ENCODE measurements at places on chromosomes 2 and 18.

DNA sequence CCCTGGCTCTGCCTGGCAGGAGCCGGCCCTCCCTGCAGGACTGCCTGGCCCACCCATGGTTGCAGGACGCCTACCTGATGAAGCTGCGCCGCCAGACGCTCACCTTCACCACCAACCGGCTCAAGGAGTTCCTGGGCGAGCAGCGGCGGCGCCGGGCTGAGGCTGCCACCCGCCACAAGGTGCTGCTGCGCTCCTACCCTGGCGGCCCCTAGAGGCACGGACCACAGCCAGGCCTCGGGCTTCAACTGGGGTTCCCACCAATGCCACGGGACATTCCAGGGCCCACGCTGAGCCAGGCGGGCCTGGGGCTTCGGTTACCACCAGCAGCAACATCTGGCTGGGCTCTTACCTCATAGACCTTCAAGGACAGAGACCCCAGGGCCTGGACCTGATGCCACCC is 6.1 kb upstream of the GMPPA start:
- no peak for DNase-seq

DNA sequence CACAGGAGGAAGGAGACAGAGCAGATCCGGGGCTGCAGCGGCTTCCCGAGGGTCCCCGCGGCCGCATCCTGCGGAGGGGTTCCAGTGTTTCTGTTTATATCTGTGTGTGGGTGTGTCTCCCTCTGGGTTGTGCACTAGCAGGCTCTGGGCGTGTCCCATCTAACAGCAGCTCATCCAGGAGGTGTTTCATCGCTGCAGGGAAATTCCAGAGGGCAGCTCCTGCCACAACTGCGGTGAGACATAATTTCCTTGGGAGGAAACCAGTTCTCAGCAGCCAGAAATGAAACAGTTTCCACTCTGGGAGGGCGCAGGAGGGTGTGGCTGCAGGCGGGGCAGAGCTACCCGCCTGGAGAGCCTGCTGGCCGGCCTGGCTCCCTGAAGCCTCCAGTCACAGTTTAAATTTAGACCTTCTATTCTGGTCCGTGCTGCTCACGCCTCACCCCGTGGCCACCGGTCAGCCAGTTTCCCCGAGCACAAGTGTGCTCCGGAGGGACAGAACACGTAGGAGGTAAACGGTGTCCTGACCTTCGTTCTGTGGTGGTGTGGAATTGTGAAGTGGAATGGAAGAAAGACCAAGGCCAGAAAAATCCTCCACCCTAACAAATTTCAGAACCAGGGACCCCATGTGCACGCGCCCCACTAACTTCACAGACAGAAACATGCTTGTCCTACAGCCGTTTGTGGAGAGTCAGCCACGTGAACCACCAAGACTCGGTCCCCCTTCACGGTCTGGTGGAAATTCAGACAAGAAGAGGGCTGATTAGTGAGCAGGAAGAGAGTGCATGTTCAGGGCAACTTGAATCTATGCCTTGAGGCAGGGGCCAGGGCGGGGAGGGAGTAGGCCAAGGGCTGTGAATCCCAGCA is 50.2 kb downstream of the TEX44 start:
- DNase-seq: no peak

DNA sequence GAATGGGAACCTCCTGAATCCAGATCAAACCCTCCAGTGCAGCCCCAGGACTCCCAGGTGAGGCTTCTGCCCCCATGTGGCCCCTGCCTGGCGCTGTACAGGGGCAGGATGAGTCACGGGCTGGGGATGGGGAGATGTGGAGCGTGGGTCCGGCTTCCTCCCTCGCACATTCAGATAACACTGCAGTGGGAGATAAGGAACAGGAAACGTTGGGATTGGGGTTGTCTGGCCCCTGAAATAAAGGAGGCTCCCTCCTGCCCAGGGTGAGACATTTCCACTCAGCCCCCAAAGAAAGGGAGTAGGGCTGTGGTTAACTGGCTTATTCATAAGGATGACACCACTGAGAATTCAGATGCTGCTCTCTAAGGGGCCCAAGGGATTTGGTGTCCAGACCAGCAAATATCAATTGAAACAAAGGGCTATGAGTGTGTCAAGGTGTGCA is 30.7 kb downstream of the IGFBP5 start:
- no peak for DNase-seq

- DNase-seq: no peak
Observed at GRCh38 chr18:22210311-22210754, 40.9 kb downstream of the GATA6 start.

DNA sequence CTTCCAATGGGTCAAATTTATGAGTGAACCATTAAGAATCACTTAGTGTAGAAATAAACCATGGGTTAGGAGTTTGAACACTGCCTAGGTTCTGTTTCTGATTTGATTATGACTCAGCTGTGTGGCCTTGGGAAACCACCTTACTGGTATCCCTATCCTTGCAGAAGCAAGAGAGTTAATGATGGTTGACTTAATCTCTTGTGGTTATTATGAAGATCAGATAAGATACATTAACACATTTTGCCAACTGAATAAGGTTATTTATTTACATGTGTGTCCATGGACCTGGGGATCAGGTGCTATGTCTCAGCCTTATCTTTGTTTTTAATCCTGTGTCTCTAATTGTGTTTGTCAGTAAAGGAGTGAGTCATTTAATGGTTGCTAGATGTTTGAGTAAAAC is 5.4 kb upstream of the KCNJ13 start:
- DNase-seq: no peak

- DNase-seq: no peak
Observed at GRCh38 chr2:11914455-11914854, 168.0 kb downstream of the LPIN1 start.

DNA sequence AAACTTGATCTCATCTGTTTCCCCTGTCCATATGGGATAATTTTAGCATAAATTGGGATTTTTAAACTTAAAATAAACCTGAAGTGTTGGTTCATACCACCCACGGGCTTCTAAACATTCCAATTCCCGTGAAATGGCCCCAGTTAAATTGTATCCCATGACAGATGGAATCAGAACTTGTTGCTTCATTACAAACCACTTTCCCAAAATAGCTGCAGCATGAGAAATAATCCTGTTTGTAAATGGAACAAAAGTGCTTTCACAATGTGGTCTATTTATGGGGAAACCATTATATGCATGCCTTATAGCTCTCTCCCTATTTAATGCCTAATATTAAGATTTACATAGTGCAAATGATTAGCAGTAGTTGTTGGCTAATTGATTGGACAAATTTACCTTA is 15.9 kb downstream of the SCG2 start:
- no peak for DNase-seq

GRCh38 chr18:70370762-70371733 is 82.2 kb downstream of the SOCS6 start:
- no peak for DNase-seq

GRCh38 chr2:28300485-28301341 is 91.9 kb upstream of the FOSL2 start:
- DNase-seq: no peak

- DNase-seq: no peak
Observed at GRCh38 chr2:181140414-181140813, 160.0 kb downstream of the UBE2E3 start.

DNA sequence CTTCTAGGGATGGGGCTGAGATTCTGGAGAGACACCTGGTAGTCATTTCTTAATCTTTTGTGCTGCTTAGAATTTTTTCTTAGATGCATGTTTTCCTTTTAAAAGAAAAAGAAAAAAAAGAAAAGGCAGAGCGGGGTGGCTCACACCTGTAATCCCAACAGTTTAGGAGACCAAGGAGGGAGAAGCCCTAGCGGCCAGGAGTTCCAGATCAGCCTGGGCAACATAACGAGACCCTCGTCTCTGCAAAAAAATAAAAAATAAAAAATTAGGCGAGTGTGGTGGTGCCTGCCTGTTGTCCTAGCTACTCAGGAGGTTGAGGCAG is 46.0 kb upstream of the ATP6V1B1 start:
- DNase-seq: no peak

DNA sequence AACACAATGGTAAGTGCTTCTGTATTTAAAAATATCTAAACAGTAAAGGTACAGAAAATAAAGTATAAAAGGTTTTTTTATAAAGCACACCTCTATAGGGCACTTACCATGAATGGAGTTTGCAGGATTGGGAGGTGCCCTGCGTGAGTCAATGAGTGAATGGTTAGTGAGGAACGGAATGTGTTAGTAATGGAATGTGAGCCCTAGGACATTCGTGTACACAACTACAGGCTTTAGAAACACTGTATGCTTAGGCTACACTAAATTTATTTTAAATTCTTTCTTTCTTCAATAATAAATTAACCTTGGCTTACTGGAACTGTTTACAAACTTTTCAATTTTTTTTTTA is 337.9 kb upstream of the SLC39A10 start:
- no peak for DNase-seq

All from ecto neural progenitor cell (in vitro differentiated cells).